ENCODE measurements at places on chromosomes 5 and 9.

GRCh38 chr9:108441726-108442125 lies 414.1 kb downstream of the ACTL7B start:
- DNase-seq: no peak

DNA sequence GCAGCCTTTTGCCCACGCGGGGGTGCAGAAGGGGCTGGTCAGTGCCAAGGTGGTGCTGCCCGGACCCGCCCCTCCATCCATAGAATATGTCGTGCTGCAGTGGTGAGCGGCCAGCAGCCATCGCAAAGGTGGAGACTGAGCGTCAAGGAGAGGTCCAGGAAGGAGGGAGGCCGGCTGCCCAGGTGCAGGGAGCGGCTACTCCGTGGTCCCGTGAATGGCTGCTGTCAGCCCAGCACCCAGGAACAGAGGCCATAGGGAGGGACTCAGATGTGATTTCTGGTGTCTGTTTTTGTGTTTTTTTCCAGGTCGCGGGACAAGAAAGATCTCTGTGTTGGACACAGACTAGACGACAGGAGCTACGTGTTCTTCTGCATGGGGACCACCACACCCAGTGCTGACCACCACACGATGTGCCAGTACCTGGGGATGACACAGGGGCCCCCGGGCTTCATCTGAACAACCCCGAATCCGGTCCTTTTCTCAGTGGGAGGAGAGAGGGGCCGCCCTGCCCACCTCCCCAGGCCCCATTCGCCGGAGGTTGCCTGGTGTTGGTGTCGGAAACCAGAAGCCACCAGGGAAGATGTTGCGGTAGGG lies 29.0 kb downstream of the PAEP start:
- DNase-seq: no peak

GRCh38 chr5:158754018-158754514 lies 345.6 kb downstream of the EBF1 start:
- DNase-seq: no peak

DNA sequence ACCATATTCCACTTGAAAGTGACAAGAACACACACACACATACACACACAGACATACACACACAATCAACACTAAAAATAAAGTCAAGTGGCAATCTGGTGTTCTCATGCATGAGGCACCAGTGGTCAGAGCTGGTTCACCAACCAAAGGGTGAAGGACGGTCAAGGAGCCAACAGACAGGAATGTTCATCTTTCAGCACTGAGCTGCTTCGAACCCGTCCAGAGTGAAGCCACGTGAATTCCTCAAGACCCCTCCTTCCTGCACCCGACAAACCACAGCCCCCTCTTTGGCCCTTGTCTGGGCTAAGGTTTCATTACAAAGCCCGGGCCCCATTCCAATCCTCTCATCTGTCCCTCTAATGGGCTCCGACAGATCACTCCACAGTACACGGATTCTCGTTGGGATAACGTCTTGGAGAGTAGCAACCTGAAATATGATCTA lies 84.5 kb upstream of the SMIM23 start:
- DNase-seq: no peak

DNA sequence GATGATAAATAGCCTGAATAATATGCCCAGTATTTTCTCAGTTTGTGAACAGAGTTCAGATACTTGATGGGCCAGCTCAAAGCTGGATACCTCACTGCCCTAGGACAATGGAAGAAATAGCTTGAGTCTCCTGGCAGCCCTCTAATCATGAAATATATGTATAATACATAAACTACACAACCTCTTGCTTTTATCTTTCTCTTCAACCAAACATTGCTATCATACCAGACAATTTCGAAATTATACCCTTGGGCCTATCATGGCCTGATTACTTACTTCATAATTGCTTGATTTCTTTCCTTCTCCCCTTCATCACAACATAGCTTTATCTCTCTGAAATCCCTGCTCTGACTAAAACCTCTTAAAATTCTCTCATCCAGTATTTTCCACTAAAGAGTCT lies 1144.9 kb upstream of the C9orf72 start:
- DNase-seq: no peak

GRCh38 chr5:176870110-176870591 lies 29.0 kb downstream of the HK3 start:
- no peak for DNase-seq

DNA sequence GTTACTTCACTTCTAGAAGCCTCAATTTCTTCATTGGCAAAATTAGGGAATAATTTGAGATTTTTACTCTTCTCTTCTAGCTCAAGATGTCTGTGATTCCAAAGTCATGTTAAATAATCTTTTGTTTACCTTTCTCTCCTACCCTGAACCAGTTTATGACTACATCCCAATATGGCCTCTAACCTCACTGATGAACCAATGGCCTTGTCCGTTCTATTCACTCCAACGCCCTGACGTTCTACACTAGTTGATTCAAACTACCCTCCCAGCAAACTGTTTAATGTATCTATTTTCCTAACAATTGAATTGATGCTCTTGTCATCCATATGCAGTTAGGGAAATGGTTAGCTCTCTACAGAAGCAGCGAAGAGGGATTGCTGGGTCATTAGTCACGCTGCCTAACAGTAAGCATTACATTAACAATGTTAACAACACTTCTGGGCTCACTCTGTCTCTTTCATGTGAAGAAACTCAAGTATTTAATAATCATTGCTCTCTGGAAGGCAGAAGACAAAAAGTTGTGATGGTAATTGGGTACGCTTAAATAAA lies 38.0 kb downstream of the RAPGEF1 start:
- DNase-seq: no peak

DNA sequence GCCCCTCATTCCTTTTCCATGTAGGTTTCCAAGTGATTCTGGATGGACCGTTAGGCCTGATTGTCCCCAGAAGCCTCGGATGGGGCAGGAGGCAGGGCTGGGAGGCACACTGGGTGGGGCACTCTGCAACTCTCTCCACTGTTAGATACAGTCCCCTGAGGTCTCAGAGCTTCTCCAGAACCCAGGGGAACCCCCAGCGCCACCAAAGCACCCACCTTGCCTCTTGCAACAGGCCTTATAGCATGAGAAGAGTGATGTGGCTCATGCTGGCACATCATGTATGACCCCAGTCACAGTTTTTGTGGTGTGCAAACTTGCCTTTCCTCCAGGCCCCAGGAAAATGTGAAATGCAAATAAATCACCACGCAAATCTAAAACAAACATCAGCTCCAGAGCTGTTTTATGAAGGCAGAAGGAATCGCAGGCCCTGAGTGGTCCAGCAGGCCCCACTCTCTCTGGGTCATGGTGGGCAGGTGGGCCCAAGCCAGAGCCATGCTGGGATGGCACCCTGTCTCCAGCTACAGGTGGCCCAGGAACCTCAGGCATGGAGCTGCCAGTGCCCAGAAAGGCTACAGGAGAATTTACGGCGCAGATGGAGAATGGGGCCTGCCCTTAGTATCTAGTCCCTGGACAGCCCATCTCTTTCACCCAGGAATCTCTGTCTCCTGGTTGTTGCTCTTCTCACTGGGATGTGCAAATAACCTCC lies 36.3 kb upstream of the CDKN2AIPNL start:
- DNase-seq: no peak

- no peak for DNase-seq
Measured at GRCh38 chr5:77306531-77306930, 96.1 kb downstream of the PDE8B start.

- no peak for DNase-seq
Measured at GRCh38 chr9:112200711-112201110, 25.6 kb upstream of the SUSD1 start.

DNA sequence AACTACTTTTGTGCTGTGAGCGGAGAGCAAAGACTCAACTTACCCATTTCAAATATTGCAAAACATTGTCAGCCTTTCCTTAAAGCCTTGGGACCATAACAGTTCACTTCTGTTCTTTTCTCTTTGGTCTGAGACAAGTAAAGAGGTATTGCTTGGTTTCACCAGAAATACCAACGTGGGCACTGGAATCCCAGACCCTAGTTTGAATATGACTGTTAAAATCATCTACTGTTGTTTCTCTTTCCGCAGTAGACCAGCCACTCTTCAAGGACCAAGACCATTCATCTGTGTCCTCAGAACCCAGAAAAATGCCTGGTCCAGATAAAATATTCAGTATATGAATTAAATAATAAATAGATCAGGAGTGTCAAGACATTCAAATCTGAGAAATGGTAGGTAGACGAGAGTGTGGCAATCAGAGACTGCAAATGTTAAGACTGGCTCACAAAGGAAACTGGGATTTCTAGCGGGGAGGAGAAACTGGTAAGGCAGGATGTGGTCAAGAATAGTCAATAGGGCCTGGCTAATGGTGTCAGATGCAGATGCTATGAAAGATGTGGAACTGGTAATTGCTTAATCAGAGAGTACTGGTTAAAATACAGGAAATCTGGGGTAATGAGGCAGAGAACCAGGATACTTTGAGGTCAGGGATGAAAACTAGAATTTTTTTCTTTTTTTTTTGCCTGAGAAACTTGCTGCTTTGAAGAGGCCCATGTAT lies 82.1 kb upstream of the IL33 start:
- no peak for DNase-seq

DNA sequence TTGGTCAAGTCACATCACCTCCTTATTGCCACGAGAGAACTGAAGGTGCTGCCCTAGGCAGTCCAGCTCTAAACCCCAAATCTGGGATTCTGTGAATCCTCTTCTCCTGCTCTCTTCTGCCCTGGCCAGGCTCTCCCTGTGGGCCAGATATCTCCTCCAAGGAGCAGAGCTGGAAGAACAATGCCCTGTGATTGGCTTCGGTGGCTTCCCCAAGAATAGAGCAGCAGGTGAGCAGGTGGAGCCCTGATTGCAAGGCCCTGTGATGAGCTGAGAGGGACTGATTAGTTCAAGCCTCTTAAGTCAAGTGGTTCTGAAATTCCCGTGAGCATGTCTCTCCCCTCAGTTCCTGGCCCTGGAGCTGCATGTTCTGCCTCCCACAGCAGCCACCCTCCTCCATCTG lies 175.3 kb upstream of the BRINP1 start:
- no peak for DNase-seq

DNA sequence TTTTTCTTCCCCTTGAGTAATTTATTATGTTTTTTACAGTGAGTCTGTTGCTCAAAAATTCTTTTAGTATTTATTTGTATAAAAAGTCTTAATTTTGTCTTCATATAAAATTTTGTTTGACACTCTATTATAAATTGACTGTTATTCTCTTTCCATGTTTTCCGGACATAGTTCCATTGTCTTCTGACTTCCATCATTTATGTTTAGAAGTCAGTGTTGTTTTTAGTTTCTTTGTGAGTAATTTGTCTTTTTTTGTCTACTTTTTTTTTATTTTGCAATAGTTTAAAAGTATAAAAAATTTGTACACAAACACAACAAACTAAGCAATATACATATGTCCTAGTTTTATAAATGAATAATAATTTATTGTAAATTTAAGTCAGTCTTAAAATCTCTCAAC lies 25.7 kb upstream of the SPDL1 start:
- no peak for DNase-seq

GRCh38 chr5:172733974-172734346 lies 37.0 kb downstream of the DUSP1 start:
- DNase-seq: no peak

GRCh38 chr5:1975406-1975715 lies 92.6 kb upstream of the IRX4 start:
- no peak for DNase-seq

DNA sequence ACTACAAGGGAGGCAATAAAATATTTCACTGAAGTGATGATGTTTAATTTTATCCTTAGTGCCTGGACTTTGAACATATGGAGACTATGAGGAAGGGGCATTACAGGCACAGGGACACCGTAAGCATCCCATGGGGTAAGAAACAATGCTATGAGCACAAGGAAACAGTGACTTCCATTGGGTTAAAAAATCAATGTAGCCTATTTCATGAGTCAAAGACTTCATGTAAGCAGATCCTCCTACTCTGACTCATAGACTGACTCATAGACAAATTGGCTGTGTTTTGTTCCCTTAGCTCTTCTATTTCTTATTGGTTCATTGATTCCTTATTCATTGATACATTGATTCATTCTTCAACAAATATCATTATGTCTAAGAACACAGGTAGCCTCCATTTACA lies 351.0 kb downstream of the PRELID2 start:
- no peak for DNase-seq

GRCh38 chr5:80608731-80609130 lies 38.7 kb upstream of the ANKRD34B start:
- no peak for DNase-seq

DNA sequence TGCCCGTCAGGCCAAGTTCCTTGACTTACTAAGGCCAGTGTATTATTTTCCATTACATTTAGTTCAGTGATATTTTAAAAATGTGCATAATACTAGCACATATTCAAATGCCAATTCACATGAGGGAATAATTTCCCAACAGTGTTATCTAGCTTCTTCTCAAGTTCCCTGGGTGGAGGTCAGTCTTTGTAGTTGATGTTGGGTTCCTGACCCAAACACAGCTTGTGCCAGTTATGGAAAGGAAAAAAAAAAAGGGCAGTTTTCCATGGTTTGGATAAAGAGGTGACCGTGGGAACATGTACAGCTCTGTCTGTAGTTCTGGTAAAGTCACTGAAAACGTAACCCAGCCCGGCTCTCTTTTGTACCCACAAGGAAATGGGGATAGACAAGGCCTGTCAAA lies 11.5 kb upstream of the PTPN3 start:
- DNase-seq: no peak

DNA sequence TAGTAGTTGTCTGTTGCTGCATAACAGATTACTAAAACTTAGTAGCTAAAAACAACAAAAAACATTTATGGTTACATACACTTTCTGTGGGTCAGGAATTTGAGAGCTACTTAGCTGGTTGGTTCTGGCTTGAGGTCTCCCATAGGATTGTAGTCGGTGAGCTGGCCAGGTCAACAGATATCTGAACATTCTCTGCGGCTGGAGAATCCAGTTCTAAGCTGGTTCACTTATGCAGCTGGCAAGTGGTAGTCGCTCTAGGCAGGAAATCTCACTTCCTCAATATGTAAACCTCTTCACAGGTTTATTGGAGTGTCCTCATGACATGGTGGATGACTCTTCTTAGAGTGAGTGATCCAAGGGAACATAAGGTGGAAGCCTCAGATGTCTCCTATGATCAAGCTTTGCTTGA lies 65.7 kb upstream of the TNFAIP8 start:
- DNase-seq: no peak

DNA sequence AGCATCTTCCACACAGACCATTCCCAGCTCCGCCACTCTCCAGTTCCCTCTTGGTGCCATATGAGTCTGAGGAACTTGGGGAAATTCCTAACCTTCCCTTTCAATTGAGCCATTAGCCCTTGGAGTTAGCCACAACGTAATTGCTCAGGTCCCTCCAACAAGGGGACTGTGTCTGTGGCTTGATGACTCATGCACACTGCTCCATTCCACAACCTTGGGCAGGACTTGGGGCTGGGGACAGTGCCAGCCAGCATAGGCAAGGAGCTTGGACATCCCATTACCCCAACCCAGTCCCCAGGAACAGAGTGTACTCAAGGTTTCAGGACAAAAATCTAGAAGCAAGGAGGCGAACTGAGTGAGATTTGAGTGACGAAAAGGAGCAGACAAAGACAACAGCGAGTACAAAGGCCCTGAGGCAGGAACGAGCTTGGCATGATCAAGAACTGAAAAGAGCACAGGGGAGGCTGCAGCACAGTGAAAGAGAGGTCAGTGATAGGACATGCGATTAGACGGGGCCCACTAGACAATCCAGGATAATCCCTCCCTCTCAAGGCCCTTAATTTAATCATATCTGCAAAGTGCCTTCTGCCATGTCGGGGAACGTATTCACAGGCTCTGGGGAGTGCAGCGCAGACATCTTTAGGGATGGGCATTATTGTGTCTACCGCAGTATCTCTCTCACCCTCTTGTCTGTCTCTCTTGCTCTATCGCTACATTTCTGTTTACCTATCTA lies 16.0 kb upstream of the JADE2 start:
- DNase-seq: no peak
